ENCODE measurements at places on chromosomes 3 and 15.

GRCh38 chr3:53219895-53220483, 35.8 kb downstream of the TKT start:
- H3K27ac ChIP-seq: no peak overlapping the region
- H3K4me3 ChIP-seq: no peak overlapping the region
- peaks cover 17% of the 10 kb centered on the region for H3K36me3 ChIP-seq
- no peaks in the 10 kb centered on the region for H3K27me3 ChIP-seq
- no peaks in the 10 kb centered on the region for H3K4me1 ChIP-seq

GRCh38 chr3:24288496-24289236, 206.0 kb downstream of the THRB start:
- peak overlapping the region; percentile 33 for H3K4me3 ChIP-seq
- no peak for DNase-seq
- peak overlapping the region; percentile 67 for H3K27ac ChIP-seq
- H3K27me3 ChIP-seq: no peaks in the 10 kb centered on the region

GRCh38 chr15:58064082-58064979, 1.2 kb downstream of the ALDH1A2 start:
- no peaks in the 10 kb centered on the region for H3K4me1 ChIP-seq
- peaks cover 18% of the 10 kb centered on the region for H3K27me3 ChIP-seq
- H3K4me3 ChIP-seq: no peak overlapping the region

DNA sequence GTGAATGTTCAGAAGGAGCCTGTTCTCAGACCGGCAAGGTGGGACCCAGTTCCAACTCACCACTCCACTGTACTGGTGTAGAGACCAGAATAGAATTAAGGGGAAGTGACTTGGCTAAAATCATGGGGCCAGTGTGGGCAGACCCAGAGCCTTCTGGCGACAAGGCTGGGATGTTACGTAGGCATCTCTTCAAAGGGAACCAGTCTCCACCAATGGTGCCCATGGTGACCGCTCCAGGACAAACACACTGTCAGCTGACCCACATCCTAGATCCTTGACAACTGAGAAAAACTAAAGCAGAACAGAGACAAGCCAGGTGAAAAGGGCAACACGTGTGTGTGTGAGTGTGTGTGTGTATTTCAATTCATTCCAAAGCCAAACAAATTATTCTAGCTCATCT, 321.7 kb upstream of the FRG2C start:
- H3K4me3 ChIP-seq: no peak overlapping the region
- no peaks in the 10 kb centered on the region for H3K36me3 ChIP-seq
- no peak for DNase-seq

DNA sequence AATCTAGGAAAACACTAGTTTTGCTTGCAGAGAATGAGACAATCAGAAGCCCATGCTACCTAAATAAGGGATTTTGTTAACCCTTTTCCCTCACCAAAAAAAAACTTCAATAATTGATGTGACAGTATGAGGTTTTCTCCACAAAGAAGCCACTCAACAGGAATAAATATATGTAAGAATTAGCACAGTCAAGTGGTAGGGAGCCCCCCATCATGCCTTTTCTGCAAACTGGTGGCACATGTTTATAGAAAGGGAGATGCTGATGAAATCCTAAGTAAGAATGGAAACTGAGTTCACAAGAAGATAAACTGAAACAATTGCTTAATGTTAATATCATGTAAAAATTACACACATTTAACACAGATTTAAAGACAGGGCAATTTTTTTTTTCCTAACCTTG, 51.0 kb downstream of the PHC3 start:
- no peak overlapping the region for H3K27ac ChIP-seq
- H3K4me3 ChIP-seq: no peak overlapping the region
- H3K27me3 ChIP-seq: no peaks in the 10 kb centered on the region
- H3K36me3 ChIP-seq: peaks cover 53% of the 10 kb centered on the region
- H3K4me1 ChIP-seq: no peaks in the 10 kb centered on the region

- no peak overlapping the region for H3K27ac ChIP-seq
- no peaks in the 10 kb centered on the region for H3K36me3 ChIP-seq
- H3K4me3 ChIP-seq: no peak overlapping the region
- DNase-seq: no peak
- H3K27me3 ChIP-seq: no peaks in the 10 kb centered on the region
These were observed 184.1 kb upstream of the CCDC54 start for GRCh38 chr3:107193116-107193515.

DNA sequence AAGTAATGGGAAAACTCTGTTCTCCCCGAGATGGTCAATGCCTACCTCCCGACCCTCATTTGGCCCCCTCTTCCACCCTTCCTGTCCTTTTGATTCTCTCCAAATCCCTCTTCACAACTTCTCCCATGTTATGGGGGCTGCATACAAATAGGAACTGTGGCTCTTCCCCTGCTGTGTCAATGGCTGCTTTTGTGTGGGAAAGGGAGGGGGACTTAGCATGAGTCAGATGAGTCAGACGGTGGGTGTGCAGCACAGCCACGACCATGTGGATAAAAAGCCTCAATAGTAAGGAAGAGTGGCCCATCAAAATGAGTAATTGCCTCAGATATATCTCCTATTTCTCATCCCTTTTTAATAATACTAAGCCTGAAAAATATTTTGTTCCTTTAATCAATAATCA, 31.9 kb downstream of the SPATA16 start:
- no peaks in the 10 kb centered on the region for H3K36me3 ChIP-seq
- H3K4me3 ChIP-seq: no peak overlapping the region
- H3K27ac ChIP-seq: no peak overlapping the region
- H3K4me1 ChIP-seq: no peaks in the 10 kb centered on the region
- no peaks in the 10 kb centered on the region for H3K27me3 ChIP-seq
- no peak for DNase-seq

GRCh38 chr3:148884261-148884660, 19.2 kb downstream of the CPA3 start:
- H3K27me3 ChIP-seq: no peaks in the 10 kb centered on the region
- H3K27ac ChIP-seq: no peak overlapping the region
- H3K36me3 ChIP-seq: no peaks in the 10 kb centered on the region
- DNase-seq: no peak

GRCh38 chr3:70974747-70975146, 608.8 kb downstream of the FOXP1 start:
- H3K36me3 ChIP-seq: peaks cover 41% of the 10 kb centered on the region
- H3K4me3 ChIP-seq: no peak overlapping the region
- no peaks in the 10 kb centered on the region for H3K27me3 ChIP-seq
- DNase-seq: no peak
- peaks cover 20% of the 10 kb centered on the region for H3K4me1 ChIP-seq

- peaks cover 10% of the 10 kb centered on the region for H3K4me1 ChIP-seq
- no peak overlapping the region for H3K4me3 ChIP-seq
- H3K27ac ChIP-seq: no peak overlapping the region
These were observed 38.4 kb downstream of the KCNAB1 start for GRCh38 chr3:156158656-156159295.

GRCh38 chr3:182606905-182607504, 186.3 kb upstream of the ATP11B start:
- DNase-seq: no peak
- no peaks in the 10 kb centered on the region for H3K36me3 ChIP-seq
- H3K27ac ChIP-seq: no peak overlapping the region
- H3K4me3 ChIP-seq: no peak overlapping the region
- H3K27me3 ChIP-seq: no peaks in the 10 kb centered on the region
- H3K4me1 ChIP-seq: no peaks in the 10 kb centered on the region

DNA sequence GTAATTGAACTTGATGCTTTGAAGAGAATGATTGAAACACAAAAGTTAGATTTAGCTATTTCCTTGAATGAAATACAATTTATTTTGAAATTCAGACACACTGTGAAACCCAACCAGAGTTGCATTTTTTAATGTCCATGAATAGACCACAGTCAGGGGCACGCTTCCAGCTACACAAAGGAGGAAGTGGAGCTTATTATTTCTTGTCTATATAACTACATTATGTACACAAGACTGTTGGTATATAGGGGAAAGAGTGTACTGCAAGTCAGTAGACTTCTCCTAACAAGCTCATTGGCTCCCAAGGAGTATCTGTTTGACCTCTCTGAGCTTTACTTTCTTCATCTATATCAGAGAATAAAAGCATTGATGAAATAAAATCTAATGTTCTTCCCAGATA, 326.2 kb downstream of the RYR3 start:
- no peaks in the 10 kb centered on the region for H3K36me3 ChIP-seq
- no peaks in the 10 kb centered on the region for H3K27me3 ChIP-seq

Measured in ascending aorta (tissue), 2 donors.